ENCODE measurements at places on chromosomes 12 and 14. TPM values are rescaled to one million over a fixed set of nuclear protein-coding genes. Genes with fewer than 3 reads are reported as not detected.

GRCh38 chr14:63986789-63987533 lies 134.2 kb downstream of the SYNE2 start:
- no peak for DNase-seq

DNA sequence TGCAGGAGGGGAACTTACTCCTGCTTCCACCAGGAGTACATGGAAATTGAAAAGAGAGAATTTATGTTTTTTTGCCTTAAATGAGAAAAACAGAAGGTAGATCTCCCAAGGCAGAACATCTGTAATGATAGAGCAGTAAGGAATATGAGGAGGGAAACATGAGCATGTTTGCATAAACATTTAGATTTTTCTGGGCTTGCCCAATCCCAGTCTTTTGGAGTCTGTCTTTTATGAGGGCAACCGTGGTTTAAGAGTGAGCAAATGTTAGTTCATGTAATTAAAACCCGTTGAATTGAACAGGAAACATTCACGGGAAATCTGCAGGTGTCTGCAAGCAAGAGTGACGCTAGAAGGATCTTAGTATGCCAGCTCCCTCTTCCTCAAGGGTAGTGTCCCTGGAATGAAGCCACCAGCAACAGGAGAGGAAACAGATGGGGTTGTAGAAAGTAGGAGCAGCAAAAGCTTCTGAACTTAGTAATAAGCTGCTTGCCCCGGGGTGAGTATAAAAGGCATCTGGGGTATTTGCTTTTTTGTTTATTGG lies 79.3 kb downstream of the ARF6 start:
- peak; percentile 27 for DNase-seq

The WNT5B gene
- total RNA-seq, result not detected

DNA sequence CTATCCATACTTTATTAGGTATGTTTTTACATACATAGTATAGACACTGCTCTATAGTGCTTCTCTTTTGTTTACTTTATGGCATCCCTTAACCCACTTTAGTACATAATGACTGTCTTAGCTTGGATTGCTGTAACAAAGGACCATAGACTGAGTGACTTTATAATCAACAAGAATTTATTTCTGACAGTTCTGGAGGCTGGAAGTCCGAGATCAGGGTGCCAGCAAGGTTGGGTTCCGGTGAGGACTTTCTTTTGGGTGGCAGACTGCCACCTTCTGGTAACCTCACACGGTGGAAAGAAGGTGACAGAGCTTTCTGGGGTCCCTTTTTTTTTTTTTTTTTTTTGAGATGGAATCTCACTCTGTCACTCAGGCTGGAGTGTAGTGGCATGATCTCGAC lies 48.6 kb upstream of the PPM1H start:
- no peak for DNase-seq

GRCh38 chr12:45243963-45244362 lies 28.1 kb downstream of the ANO6 start:
- DNase-seq, result no peak

The FSCB gene
- not detected for total RNA-seq

- no peak for DNase-seq
Observed at GRCh38 chr12:71439362-71439612, 311 bp upstream of the LGR5 start.

DNA sequence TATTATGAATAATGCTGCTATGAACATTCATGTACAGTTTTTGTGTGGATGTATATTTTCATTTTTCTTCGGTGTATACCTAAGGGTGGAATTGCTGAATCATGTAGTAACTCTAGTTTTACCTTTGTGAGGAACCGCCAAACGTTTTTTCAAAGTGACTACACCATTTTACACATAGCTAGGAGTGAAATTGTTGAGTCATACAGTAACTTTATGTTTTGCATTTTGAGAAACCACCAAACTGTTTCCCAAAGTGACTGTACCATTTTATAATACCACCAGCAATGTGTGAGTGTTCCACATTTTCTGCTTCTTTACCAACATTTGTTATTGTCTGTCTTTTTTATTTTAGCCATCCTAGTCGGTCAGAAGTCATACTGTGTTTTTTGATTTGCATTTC lies 3.1 kb upstream of the TPH2 start:
- DNase-seq, result no peak

DNA sequence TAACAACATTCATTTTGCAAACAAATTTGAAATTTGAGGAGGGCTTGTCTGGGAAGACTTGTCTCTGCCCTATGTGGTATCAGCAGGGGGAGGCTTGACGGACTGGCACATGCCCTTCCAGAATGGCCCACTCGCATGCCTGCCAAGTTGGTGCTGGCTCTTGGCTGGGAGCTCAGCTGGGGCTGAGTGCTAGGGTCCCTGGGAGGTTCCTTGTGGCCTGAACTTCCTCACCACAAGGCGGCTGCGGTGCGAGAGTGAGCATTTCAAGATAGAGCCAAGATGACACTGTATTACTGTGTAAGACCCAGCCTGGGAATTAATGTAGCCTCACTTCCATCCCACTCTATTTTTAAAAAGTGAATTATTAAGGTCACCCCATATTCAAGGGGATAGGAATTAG lies 271.6 kb upstream of the PLEKHG7 start:
- peak; percentile 62 for DNase-seq

DNA sequence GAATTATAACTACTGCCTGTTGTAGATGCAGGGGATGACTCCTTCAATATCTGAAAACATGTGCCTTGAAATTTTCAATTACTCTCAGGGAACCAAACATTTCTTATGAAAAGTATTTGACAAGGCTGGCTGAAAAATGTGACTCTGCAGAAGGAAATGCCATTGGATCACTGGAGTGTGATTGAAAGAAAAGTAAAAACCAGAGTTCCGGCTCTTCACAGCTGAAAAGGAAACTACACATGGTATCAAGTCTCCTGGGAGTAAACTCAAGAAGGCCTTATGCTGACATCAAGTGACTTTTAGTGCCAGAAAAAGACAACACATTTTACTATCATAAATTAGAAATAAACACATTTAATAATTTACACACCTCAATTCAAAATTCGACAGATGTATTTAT lies 693.0 kb downstream of the LRFN5 start:
- DNase-seq, result no peak

DNA sequence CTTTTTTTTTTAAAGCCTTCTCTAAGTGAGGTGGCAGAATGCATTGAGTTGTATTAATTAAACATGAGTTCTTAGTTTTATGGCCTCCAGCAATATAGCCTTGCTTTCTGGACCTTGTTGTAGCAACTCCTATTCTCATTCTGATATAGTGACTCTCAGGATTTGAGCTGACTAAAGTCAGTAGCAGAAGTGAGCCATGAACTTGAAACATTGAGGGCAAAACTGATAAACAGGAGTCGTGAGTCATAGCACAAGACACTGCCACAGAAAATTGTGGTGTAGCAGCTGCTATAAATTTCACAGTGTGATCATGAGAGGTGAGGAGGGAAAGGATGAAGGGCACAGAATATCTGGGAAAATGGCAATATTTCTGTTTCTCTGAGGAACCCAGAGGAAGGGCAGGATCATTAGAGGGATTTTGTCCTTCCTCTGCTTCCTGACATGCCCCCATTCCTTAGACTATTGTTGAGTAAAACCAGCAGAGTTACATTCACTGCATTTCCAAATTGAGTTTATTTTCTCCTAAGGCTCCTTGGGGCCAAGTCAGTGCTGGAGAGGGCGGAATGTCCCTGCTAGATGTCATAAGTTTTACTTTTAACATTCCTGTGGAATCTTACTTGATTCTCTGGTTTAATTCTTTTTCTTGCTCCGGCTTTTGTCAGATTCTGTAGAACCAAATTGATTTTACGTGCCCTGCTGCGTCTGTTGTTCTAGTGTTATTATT lies 7.5 kb downstream of the KLRG1 start:
- DNase-seq, result no peak

All from activated CD8-positive, alpha-beta T cell treated with anti-CD3 and anti-CD28 coated beads, Interleukin-2, amount 10 ng/mL, durations not matched to agents 7 days and 5 days (primary cell).